ENCODE measurements at places on chromosomes 4 and X. TPM values are rescaled to one million over a fixed set of nuclear protein-coding genes. Genes with fewer than 3 reads are reported as not detected.
A peak's percentile ranks its signal among the peaks of the same experiment; 100 is the strongest.

GRCh38 chrX:15616531-15616930 lies 15.8 kb upstream of the ACE2 start:
- H3K27ac ChIP-seq, result no peak overlapping the region
- DNase-seq, result no peak
- no peaks in the 10 kb centered on the region for H3K4me1 ChIP-seq
- no peaks in the 10 kb centered on the region for H3K36me3 ChIP-seq

- no peak overlapping the region for H3K4me3 ChIP-seq
- no peaks in the 10 kb centered on the region for H3K27me3 ChIP-seq
- DNase-seq, result no peak
- no peak overlapping the region for H3K27ac ChIP-seq
- H3K4me1 ChIP-seq, result no peaks in the 10 kb centered on the region
These were observed 23.8 kb downstream of the FGFBP1 start for GRCh38 chr4:15914736-15915135.

- H3K27me3 ChIP-seq, result no peaks in the 10 kb centered on the region
- no peak overlapping the region for H3K27ac ChIP-seq
- no peak overlapping the region for H3K4me3 ChIP-seq
- no peaks in the 10 kb centered on the region for H3K36me3 ChIP-seq
These were observed 201.8 kb upstream of the FAM9B start for GRCh38 chrX:9235722-9236121.

GRCh38 chr4:53477636-53478035 lies 100.2 kb downstream of the FIP1L1 start:
- no peaks in the 10 kb centered on the region for H3K36me3 ChIP-seq
- no peaks in the 10 kb centered on the region for H3K4me1 ChIP-seq
- DNase-seq, result no peak
- H3K27me3 ChIP-seq, result no peaks in the 10 kb centered on the region
- no peak overlapping the region for H3K4me3 ChIP-seq
- no peak overlapping the region for H3K27ac ChIP-seq

DNA sequence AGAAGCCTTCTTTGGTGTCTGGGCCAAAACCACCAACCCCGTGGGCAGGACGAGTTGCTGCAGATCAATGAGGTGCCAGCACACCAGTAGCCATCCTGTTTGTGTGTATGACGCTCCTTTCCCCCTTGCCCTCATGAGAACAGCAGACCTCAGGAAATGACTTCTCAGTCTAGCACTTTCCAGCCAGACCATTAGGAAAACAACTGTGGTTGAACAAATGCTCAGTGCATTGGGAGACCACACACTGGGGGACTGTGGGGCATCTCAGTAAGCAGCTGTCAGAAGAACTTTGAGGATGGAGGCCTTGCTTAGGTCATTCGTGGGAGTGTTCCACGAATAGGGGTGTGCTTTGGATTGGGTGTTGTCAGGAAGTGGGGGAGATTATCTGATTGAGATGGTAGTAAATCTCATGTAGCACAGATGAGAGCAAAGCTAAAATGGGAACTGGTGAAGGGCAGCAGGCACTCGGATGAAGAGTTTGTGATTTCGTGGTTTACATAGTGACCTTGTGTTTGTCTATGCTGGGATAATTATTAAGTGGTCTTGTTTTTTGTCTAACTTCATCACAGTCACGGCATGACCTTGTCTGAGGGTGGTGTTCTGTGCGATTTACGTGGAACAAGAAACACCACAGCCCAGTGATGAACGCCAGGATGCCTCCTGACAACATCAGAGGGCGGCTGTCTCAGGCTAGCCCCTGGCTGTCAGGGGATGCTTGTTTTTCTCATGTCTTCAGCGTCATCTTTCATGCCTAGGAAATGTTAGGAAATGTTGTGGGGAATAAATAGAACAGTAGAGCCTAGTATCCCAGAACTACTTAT lies 70.1 kb downstream of the USP46 start:
- H3K27ac ChIP-seq, result no peak overlapping the region
- no peaks in the 10 kb centered on the region for H3K36me3 ChIP-seq
- no peak overlapping the region for H3K4me3 ChIP-seq
- H3K4me1 ChIP-seq, result no peaks in the 10 kb centered on the region

GRCh38 chrX:41303013-41303412 lies 30.9 kb upstream of the DDX3X start:
- no peaks in the 10 kb centered on the region for H3K27me3 ChIP-seq
- H3K27ac ChIP-seq, result no peak overlapping the region
- H3K4me1 ChIP-seq, result no peaks in the 10 kb centered on the region
- DNase-seq, result no peak
- H3K36me3 ChIP-seq, result no peaks in the 10 kb centered on the region

- peaks cover 22% of the 10 kb centered on the region for H3K27me3 ChIP-seq
- no peaks in the 10 kb centered on the region for H3K36me3 ChIP-seq
- peak overlapping the region; percentile 43 for H3K4me3 ChIP-seq
- no peak for DNase-seq
These were observed 20.7 kb downstream of the HAND2 start for GRCh38 chr4:173509036-173510001.

GRCh38 chr4:38128478-38129459 lies 168.6 kb downstream of the PTTG2 start:
- no peaks in the 10 kb centered on the region for H3K36me3 ChIP-seq
- no peak overlapping the region for H3K4me3 ChIP-seq
- H3K27ac ChIP-seq, result peak overlapping the region; percentile 28
- peak; percentile 72 for DNase-seq
- H3K27me3 ChIP-seq, result no peaks in the 10 kb centered on the region

GRCh38 chr4:43835869-43836268 lies 612.7 kb downstream of the KCTD8 start:
- no peaks in the 10 kb centered on the region for H3K27me3 ChIP-seq
- no peak overlapping the region for H3K27ac ChIP-seq
- no peak for DNase-seq

- H3K4me3 ChIP-seq, result no peak overlapping the region
- no peak overlapping the region for H3K27ac ChIP-seq
- no peaks in the 10 kb centered on the region for H3K27me3 ChIP-seq
- H3K4me1 ChIP-seq, result no peaks in the 10 kb centered on the region
These were observed 84.7 kb downstream of the OTC start for GRCh38 chrX:38437093-38437492.

- no peak for DNase-seq
- H3K36me3 ChIP-seq, result peaks cover 3% of the 10 kb centered on the region
These were observed 1.2 kb upstream of the TMEM33 start for GRCh38 chr4:41933997-41934503.

DNA sequence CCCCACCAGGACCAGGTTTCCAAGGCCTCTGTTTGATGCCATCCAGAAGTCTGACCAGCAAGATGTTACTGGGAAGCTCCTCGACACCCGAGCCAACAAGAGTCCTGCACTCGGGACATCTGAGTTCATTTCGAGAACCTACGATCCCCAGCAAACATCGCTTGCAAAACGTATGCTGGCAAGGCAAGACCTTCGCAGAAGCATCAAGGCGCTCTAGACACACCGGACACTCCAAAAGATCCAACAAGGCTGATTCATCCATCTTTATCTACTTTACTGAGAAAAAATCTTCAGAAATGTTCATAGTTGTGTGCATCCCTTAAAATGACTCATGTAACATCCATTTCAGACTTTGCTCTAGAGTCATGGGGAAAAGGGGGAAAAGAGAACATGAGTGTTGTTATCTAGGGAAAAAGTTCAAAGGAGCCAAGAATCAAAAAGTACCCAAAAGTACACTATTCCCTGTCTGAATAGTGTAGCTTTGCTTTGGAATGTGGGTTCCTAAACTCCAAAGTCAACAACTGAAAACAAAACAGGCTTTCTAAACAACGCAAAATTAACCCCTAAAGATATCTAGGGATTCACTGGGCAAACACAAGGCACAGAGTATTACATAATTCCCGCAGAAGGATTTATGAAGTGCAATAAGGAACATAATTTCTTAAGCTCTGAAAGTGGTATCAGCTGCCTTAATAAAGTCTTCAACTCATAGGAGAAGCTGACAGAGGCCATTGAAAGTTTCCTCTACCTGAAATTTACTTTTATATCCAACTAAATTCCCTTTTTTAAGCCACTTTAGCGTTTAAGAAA lies 1.6 kb downstream of the SH3RF1 start:
- H3K4me3 ChIP-seq, result peak overlapping the region; percentile 92
- H3K27ac ChIP-seq, result peak overlapping the region; percentile 90
- H3K4me1 ChIP-seq, result peaks cover 4% of the 10 kb centered on the region
- H3K27me3 ChIP-seq, result no peaks in the 10 kb centered on the region
- H3K36me3 ChIP-seq, result peaks cover 3% of the 10 kb centered on the region
- no peak for DNase-seq

DNA sequence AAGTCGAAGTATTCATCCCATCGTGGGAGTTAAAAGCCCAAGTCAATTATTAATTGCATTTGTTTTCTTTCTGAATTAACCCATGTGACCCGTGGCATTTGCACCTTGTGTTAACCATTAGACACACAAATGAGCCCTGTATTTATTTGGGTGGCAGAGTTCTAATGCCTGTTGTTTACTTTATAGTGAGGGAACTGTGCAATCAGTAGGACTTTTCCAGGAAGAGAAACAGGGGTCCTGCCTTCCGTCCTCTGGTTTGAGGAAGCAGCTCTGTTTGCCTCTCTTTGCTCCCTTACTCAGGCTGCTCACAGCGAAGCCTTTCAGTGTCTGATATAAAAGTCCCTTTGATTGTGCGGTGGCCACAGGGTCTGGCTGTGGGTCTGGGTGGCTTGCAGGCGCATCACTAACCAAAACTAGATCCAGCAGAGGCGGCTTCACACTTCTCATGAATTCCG lies 263.6 kb downstream of the PTTG2 start:
- no peak overlapping the region for H3K27ac ChIP-seq
- H3K27me3 ChIP-seq, result no peaks in the 10 kb centered on the region
- peak; percentile 57 for DNase-seq
- H3K36me3 ChIP-seq, result no peaks in the 10 kb centered on the region
- peaks cover 3% of the 10 kb centered on the region for H3K4me1 ChIP-seq

DNA sequence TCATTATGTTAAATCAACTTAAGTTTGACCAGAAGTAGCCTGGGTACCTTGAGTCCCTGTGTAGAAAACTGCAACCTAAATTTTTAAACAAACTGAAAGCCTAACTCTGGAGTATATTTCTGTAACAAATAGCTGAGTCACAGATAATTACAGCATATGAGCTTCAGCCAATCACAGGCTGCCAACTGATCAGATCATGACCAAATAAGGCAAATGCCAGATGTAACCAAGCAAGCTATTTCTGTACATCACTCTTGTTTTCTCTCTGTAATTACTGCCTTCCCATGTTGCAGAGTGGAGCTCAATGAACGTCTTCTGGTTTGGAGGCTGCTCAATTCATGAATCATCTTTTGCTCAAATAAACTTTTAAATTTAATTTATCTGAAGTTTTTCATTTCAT lies 980.9 kb upstream of the DIAPH2 start:
- H3K36me3 ChIP-seq, result no peaks in the 10 kb centered on the region
- DNase-seq, result no peak
- H3K4me3 ChIP-seq, result no peak overlapping the region
- H3K4me1 ChIP-seq, result no peaks in the 10 kb centered on the region
- H3K27ac ChIP-seq, result no peak overlapping the region

DNA sequence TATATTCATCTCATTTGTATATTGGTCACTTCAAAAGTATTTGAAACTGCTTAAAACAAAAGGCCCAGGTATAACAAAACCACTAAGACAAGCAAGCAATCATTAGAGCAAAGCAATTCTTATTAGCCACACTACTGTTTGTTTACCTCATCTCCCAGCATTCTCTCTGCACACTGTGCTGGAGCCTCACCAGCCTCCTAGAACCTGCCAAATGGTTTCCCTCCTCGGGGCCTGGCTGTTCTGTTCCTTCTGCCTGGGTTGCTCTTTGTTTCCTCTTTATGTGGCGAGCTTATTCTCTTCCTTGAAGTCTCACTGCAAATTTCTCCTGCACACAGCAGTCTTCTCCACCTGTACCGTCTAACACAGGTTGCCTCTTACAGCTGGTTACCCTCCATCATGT lies 67.5 kb upstream of the MND1 start:
- H3K36me3 ChIP-seq, result peaks cover 26% of the 10 kb centered on the region
- no peak overlapping the region for H3K27ac ChIP-seq
- no peaks in the 10 kb centered on the region for H3K27me3 ChIP-seq
- no peak for DNase-seq
- H3K4me3 ChIP-seq, result no peak overlapping the region

DNA sequence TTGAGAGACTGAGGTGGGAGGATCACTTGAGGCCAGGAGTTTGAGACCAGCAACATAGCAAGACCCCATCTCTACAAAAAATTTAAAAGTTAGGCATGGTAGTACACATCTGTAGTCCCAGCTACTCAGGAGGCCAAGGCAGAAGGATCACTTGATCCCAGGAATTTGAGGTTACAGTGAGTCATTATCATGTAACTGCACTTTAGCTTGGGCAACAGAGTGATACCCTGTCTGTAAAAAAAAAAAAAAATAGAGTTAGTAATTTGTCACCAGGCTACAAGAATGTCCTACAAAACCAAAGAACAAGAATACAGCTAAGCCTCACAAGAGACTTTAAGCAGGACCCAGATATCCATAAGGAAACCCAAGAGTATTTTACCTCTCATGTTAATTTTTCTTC lies 27.0 kb upstream of the RAB28 start:
- no peak overlapping the region for H3K27ac ChIP-seq
- no peak overlapping the region for H3K4me3 ChIP-seq
- DNase-seq, result no peak
- no peaks in the 10 kb centered on the region for H3K27me3 ChIP-seq

GRCh38 chr4:146975527-146975926 lies 29.9 kb upstream of the TTC29 start:
- no peaks in the 10 kb centered on the region for H3K4me1 ChIP-seq
- H3K4me3 ChIP-seq, result no peak overlapping the region
- no peaks in the 10 kb centered on the region for H3K36me3 ChIP-seq
- no peak overlapping the region for H3K27ac ChIP-seq

- H3K4me1 ChIP-seq, result no peaks in the 10 kb centered on the region
- no peak for DNase-seq
- no peak overlapping the region for H3K4me3 ChIP-seq
- no peaks in the 10 kb centered on the region for H3K27me3 ChIP-seq
- no peak overlapping the region for H3K27ac ChIP-seq
These were observed 90.2 kb upstream of the UNC5C start for GRCh38 chr4:95638920-95639501.

GRCh38 chr4:10347281-10347795 lies 109.9 kb downstream of the ZNF518B start:
- H3K36me3 ChIP-seq, result no peaks in the 10 kb centered on the region
- no peaks in the 10 kb centered on the region for H3K4me1 ChIP-seq
- no peak overlapping the region for H3K4me3 ChIP-seq
- no peak for DNase-seq
- no peak overlapping the region for H3K27ac ChIP-seq

- no peak for DNase-seq
- no peaks in the 10 kb centered on the region for H3K36me3 ChIP-seq
- no peak overlapping the region for H3K4me3 ChIP-seq
- no peak overlapping the region for H3K27ac ChIP-seq
These were observed 819.5 kb downstream of the TECRL start for GRCh38 chr4:63589796-63590195.

MAP3K15 gene
- total RNA-seq, result not detected

ARAF gene
- 69.6 TPM for total RNA-seq

SPANXA1 gene
- total RNA-seq, result not detected

ALPK1 gene
- 37.0 TPM for total RNA-seq

CRMP1 gene
- total RNA-seq, result not detected

NUDT11 gene
- total RNA-seq, result not detected

FOXP3 gene
- total RNA-seq, result not detected

EXOC1L gene
- not detected for total RNA-seq

UGT2B11 gene
- not detected for total RNA-seq
